ENCODE measurements at places on chromosomes 6 and 20.
A peak's percentile ranks its signal among the peaks of the same experiment; 100 is the strongest.

DNA sequence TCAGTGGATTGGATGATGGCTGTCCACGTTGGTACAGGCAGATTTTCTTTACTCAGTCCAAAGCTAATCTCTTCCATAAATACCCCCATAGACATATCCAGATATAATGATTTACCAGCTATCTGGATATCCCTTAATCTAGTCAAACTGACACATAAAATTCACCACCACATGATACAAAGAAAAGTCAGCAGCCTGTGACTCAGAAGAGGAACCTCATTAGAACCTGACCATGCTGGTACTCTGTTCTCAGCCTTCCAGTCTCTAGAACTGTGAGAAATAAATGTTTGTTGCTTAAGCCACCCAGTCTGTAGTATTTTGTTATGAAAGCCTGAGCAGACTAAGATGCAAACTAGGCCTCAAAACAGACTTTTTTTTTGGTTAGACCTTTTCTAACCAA lies 431.3 kb upstream of the RNF217 start:
- DNase-seq = no peak

- DNase-seq = no peak
These were observed 73.3 kb downstream of the METTL24 start for GRCh38 chr6:110284855-110285254.

- DNase-seq = no peak
These were observed 14.3 kb upstream of the ZBTB9 start for GRCh38 chr6:33439956-33440648.

GRCh38 chr6:149636124-149636523 lies 12.4 kb downstream of the KATNA1 start:
- no peak for DNase-seq

GRCh38 chr6:9539231-9539755 lies 875.6 kb downstream of the TFAP2A start:
- DNase-seq = no peak

DNA sequence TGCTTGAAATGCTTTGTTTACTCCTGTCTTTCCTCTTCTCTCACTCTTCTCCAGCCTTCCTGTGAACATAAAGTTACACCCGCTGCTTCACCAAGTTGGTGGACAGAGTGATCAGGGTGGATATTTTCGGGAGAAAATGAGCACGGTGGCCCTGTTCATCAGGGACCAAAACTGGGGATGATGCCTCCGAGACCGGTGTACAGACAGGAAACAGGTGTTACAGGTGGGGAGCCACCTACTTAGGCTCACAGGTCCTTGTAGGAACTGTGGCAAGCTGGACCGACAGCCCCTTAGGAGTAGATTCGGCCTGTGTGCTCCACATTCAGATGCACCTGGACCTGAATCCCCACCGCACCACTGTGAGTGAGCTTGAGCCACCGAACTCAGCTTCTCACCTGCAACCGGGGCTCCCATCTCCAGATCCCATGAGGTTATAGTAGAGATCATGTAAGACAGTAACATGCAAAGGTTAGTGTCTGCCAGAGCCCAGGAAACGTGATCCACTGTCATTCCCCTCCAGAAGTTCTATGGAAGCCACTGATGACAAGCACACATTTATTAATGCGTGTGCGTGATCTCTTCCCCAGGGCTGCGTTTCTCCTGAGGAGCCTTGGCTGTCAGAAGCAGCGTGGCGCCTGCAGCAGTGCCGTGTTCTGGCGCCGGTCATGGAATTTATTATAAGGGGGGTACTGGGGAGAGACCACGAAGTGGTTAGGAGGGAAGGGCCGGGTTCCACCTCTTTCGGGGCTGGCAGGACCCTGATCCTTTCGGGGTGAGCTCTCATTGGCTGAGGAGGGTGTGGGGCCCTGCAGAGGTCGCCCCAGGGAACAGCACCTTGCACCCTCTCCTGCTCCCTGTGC lies 94.2 kb downstream of the ERMARD start:
- DNase-seq = no peak

- DNase-seq = peak; percentile 84
These were observed 107.4 kb downstream of the SULF2 start for GRCh38 chr20:47677635-47678453.

DNA sequence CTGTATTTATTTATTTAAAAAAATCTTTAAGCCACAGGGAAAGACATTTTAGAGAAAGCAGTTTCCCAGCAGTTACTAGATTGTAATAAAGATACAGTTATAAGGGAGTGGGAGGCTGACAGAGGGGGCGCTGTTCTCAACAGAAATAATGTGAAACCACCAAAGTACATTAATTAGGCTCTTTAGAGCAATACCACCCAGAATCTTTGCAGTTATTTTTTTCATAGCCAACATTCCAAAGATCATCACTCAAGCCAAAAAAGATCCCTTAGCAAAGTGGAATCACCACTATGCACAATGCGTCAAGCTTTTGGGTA lies 331.3 kb upstream of the DEFB112 start:
- DNase-seq = no peak

GRCh38 chr20:32536851-32537656 lies 48.1 kb downstream of the NOL4L start:
- DNase-seq = no peak

GRCh38 chr6:143465546-143465945 lies 14.9 kb downstream of the PEX3 start:
- DNase-seq = no peak

- no peak for DNase-seq
These were observed 36.7 kb downstream of the POU3F2 start for GRCh38 chr6:98871057-98871456.

DNA sequence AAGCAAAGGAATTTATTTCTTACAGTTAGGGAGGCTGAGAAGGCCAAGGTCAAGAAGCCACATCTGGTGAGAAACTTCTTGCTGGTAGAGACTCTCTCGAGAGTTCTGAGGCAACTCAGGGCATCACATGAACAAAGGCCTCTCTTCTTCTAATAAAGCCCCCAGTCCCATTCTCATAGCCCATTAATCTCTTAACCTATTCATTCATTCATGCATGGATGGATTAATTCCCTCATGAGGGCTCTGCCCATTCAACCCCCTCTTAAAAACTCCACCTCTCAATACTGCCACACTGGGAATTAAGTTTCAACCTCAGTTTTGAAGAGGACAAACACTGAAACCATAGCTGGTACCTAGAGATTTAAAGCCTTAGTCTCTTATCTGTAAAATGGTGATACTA lies 217.9 kb upstream of the SPTLC3 start:
- DNase-seq = no peak

DNA sequence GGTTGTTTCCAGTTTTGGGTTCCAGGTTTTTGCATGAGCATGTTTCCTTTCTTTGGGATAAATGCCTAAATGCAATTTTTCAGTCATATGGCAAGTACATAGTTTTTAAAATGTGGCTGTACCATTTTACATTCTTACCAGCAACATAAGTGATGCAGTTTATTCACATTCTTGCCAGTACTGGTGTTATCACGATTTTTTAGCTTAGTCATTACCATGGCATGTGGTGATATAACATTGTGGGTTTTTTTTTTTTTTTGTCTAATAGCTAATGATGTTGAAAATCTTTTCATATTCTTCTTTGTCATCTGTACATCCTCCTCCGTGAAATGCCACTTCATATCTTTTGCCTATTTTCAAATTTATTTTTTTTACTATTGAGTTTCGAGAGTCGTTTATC lies 2.9 kb upstream of the TDRD6 start:
- DNase-seq = no peak

- DNase-seq = no peak
These were observed 25.8 kb downstream of the SEC23B start for GRCh38 chr20:18533491-18533890.

GRCh38 chr6:65182681-65183080 lies 524.3 kb downstream of the EYS start:
- no peak for DNase-seq

GRCh38 chr6:170189236-170189635 lies 101.6 kb downstream of the DLL1 start:
- peak; percentile 6 for DNase-seq

DNA sequence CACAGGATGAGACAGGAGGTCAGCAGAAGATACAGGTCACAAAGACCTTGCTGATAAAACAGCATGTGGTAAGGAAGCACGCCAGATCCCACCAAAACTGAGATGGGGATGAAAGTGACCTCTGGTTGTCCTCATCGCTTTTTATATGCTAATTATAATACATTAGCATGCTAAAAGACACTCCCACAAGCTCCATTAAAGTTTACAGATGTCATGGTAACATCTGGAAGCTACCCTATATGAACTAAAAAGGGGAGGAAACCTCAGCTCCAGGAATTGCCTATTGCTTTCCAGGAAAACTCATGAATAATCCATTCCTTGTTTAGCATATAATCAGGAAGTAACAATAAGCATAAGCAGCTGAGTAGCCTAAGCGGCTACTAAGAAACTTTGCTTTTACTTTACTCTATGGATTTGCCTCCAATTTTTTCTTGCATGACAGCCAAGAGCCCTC lies 8.4 kb upstream of the RIN2 start:
- DNase-seq = no peak

DNA sequence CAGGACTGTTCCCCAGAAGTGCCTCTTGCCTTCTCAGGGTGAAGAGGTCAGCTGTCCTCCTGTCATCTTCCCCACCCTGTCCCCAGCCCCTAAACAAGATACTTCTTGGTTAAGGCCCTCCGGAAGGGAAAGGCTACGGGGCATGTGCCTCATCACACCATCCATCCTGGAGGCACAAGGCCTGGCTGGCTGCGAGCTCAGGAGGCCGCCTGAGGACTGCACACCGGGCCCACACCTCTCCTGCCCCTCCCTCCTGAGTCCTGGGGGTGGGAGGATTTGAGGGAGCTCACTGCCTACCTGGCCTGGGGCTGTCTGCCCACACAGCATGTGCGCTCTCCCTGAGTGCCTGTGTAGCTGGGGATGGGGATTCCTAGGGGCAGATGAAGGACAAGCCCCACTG lies 9.8 kb downstream of the PI16 start:
- DNase-seq = no peak

DNA sequence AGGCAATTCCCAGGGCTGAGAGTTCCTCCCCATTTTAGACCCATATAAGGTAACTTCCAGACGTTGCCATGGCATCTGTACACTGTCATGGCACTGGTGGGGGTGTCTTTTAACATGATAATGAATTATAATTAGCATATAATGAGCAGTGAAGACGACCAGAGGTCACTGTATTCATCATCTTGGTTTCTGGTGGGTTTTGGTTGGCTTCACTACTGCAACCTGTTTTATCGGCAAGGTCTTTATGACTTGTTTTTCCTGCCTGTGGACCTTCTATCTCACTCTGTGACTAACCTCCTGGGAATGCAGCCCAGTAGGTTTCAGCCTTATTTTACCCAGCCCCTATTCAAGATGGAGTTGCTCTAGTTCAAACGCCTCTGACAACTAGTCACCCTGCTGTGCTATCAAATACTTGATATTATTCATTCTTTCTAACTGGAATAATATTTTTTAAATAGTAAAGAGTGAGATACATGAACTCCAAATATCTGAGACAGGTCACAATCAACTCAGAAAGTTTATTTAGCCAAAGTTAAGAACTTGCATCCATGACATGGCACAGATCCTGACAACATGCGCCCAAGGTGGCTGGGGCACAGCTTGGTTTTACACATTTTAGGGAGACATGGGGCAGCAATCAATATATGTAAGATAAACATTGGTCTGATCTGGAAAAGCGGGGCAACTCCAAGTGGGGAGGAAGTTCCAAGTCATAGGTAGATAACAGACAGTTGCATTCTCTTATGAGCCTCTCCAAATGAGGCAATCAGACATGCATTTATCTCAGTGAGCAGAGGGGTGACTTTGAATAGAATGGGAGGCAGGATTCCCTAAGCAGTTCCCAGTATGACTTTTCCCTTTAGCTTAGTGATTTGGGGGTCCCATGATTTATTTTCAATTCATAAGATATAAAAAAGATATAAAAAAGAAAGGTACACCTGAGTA lies 1.2 kb upstream of the UFL1 start:
- no peak for DNase-seq

- peak; percentile 22 for DNase-seq
These were observed 16.5 kb downstream of the SNAI1 start for GRCh38 chr20:49999329-49999728.

DNA sequence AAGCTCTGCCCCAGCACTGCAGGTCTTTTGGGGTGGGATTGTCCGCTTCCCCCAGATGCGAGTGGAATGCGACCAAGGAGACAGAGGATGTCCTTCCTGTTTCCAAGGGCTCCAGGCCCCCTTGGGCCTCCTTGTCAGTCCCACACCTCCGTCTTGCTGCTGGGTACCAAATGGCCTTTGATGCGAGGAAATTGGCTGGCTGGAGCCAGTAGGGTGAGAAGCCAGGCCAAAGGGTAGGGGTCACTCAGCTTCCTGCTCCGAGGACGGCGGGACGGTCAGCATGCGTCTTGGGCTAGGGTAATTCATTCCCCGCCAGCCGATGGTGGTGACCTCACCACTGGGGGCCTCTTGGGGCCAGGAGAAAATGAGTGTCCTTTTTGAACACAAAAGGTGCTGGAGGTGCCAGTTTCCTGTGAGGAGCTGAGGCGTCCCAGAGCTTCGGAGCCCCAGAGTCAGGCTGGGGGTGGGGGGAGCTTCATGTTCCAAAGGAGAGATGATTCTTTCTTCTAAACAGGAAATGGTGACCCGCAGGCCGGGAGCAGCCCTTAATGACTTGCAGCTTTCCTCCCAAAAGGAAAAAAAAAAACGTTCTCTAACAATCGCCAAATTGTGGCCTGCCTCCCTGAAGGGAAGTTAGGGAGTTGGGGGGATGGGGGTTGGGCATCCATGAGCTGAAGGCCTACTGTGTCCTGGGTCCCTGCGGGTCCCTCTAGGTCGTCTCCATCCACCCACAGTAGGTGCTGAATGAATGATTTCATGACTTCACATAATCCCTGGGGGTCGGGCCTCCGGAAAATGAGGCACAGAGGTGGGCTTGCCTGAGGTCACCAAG lies 6.7 kb downstream of the SNAI1 start:
- DNase-seq = no peak

GRCh38 chr6:8108031-8108660 lies 5.8 kb upstream of the EEF1E1 start:
- DNase-seq = no peak

GRCh38 chr6:1903780-1904465 lies 294.2 kb downstream of the FOXC1 start:
- DNase-seq = no peak

- no peak for DNase-seq
These were observed 1.5 kb downstream of the TFAP2B start for GRCh38 chr6:50819904-50820868.

- DNase-seq = peak; percentile 55
These were observed 534 bp downstream of the NANP start for GRCh38 chr20:25623225-25623735.
